ENCODE measurements at places on chromosomes 2 and 18. TPM values are rescaled to one million over a fixed set of nuclear protein-coding genes. Genes with fewer than 3 reads are reported as not detected.

DNA sequence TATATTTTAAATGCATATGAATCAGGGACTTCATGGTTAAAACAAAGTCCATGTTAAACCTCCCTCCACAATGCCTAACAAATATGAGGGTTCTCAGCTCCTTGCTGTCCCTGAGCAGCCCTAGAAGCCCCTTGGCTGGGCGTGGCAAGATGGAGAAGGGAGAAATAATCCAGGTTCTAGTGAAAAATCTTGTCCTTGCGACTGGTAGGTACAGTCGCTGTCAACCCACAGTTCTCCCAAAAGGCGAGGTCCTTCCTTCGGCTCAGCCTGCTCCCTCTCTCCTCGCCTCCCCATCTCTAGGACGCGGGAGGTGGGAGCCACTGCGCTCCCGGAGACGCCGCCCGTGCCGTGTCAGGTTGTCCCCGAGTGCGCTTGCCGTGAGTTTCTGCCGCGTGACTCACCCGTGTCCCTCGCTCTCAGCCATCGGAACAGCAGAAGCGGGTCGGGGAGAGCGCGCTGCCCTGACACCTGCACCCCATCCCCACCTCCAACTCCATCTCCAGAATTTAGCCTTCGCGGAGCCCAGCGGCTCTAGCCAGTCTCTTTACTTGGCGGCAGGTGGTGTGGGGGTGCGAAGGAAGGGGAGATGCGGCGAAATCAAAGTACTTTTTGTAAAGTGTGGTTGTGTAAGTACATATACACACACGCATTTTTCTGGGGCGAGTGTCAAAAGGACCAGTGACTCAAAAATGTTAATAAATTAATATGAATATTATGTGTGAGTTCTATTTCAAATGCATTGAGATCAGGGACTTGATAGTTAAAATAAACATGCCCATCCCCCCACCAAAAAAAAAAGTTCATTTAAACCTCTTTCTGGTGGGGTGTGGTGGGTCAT lies 65.1 kb upstream of the TMEM17 start:
- H3K4me1 ChIP-seq = no peaks in the 10 kb centered on the region
- H3K4me3 ChIP-seq = no peak overlapping the region
- no peak for DNase-seq
- H3K27me3 ChIP-seq = peaks cover 6% of the 10 kb centered on the region
- H3K27ac ChIP-seq = no peak overlapping the region
- no peaks in the 10 kb centered on the region for H3K36me3 ChIP-seq

DNA sequence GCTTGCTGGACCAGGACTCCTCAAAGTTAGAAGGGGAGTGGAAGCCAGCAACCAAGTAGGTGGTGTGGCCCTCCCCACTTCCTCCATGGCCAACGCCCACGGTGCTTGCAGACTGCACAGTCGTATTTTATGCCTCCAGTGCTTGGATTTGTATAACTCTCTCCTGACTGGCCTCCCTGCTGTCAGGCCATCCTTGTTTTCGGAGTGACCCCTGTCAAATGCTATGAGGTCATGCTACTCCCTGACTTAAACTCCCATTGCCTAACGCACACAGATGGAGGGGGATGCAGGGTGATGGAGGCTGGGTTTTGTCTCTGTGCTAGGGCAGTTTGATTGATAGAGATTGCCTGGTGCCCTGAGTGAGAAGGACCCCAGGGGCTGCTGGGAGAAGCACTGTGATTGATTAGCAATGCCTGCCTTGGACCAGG lies 36.1 kb downstream of the GLI2 start:
- DNase-seq = no peak
- H3K36me3 ChIP-seq = no peaks in the 10 kb centered on the region
- H3K27me3 ChIP-seq = no peaks in the 10 kb centered on the region

- DNase-seq = no peak
- H3K36me3 ChIP-seq = no peaks in the 10 kb centered on the region
- no peak overlapping the region for H3K27ac ChIP-seq
- no peaks in the 10 kb centered on the region for H3K4me1 ChIP-seq
- no peak overlapping the region for H3K4me3 ChIP-seq
Observed at GRCh38 chr2:113060396-113060795, 1.4 kb downstream of the IL36RN start.

- H3K36me3 ChIP-seq = no peaks in the 10 kb centered on the region
- peak overlapping the region; percentile 74 for H3K27ac ChIP-seq
- peak overlapping the region; percentile 98 for H3K4me3 ChIP-seq
- DNase-seq = no peak
- H3K27me3 ChIP-seq = no peaks in the 10 kb centered on the region
Observed at GRCh38 chr2:54559593-54560145, 103.5 kb downstream of the SPTBN1 start.

DNA sequence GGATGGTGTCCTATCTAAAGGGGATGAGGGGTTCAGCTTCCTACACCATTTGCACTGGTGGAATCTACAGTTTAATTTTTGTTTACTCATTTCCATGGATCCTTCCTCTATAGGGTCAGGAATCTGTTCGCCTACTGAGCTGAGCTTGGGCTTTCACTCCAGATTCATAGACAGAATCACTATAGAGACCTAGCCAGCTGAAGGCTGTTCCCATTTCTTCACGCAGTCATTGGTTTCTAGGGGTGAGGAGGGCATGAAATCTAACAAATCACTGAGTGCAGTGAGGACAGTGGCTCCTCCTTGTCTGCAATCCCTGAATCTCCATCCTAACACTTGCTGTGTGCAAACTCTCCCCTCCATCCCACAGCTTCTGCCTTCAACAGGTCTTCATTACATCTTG lies 578.5 kb downstream of the TSN start:
- H3K27ac ChIP-seq = no peak overlapping the region
- no peaks in the 10 kb centered on the region for H3K27me3 ChIP-seq
- no peaks in the 10 kb centered on the region for H3K36me3 ChIP-seq
- no peak overlapping the region for H3K4me3 ChIP-seq
- no peaks in the 10 kb centered on the region for H3K4me1 ChIP-seq

DNA sequence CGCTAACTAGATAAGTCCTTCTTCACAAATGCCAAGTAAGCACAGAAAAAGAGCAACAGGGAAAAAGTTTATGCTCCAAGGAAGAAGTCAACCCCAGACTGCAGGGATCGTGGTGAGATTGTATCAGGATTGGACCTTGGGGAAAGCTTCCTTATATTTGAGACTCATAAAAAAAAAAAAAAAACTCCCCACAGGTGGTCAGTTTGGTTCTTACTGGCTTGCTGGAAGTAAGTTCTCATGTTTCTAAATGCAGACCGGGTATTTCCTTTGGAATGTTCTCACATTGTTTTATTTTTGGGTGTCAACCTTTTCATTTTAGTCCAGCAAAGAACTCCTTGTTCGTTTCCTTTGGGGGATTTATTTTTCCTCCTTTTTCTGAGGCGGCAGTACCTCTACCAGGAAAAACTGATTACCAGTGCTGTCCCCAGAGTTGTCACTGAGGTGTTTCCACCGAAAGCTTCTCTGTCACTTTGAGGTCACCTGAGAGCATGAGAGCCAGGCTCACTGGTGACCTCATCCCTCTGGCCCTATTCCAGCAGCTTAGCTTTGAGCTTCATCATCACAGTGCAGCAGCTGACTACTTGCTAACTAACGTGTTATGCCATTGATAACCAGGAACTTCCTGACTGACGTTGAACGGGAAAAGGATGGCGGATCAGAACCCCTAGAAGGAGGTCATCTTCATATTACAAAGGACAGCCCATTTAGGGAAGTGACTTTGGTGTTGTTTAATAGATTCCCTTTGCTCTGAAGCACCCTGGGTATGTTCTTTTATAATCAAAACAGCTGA lies 16.8 kb upstream of the ATP8B1 start:
- no peak for DNase-seq
- no peaks in the 10 kb centered on the region for H3K36me3 ChIP-seq
- peak overlapping the region; percentile 72 for H3K27ac ChIP-seq
- no peak overlapping the region for H3K4me3 ChIP-seq
- no peaks in the 10 kb centered on the region for H3K4me1 ChIP-seq

INPP5D gene
- 49.3 TPM for total RNA-seq

DNA sequence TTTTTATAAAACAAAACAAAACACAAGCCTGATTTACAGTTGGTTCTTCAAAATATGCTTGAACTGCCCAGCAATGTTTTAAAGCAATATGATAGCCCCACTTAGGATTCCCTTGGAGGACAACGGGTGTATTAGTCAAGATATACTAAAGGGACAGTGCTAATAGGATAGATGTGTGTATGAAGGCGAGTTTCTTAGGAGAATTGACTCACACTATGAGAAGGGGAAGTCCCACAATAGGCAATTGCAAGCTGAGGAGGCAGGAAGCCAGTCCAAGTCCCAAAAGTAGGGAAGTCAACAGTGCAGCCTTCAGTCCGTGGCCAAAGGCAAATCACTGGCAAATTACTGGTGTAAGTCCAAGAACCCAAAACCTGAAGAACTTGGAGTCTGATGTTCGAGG lies 167.9 kb downstream of the CBLN2 start:
- H3K4me3 ChIP-seq = no peak overlapping the region
- H3K27me3 ChIP-seq = no peaks in the 10 kb centered on the region
- no peaks in the 10 kb centered on the region for H3K36me3 ChIP-seq
- H3K4me1 ChIP-seq = no peaks in the 10 kb centered on the region

DNA sequence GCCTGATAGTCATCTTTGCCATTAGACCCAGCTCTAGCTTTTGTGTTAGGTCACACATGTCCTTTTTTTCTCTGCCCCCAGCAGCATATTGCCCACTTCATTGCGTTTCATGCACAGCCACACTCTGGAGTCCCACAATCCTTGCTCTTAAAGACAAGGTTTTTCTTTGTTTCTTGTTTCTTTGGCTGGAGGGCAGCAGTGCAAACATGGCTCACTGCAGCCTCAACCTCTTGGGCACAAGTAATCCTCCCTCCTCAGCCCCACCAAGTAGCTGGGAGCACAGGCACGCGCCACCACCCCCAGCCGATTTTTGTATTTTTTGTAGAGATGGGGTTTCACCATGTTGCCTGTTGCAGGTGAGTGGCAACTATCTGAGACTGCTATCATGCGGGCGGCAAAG lies 16.9 kb upstream of the PAPOLG start:
- H3K4me1 ChIP-seq = no peaks in the 10 kb centered on the region
- no peak for DNase-seq
- H3K27me3 ChIP-seq = peaks cover 7% of the 10 kb centered on the region
- no peak overlapping the region for H3K4me3 ChIP-seq
- H3K27ac ChIP-seq = no peak overlapping the region

GRCh38 chr2:212441141-212441540 lies 97.5 kb downstream of the ERBB4 start:
- H3K27ac ChIP-seq = no peak overlapping the region
- no peaks in the 10 kb centered on the region for H3K36me3 ChIP-seq
- no peak for DNase-seq
- H3K27me3 ChIP-seq = no peaks in the 10 kb centered on the region
- no peaks in the 10 kb centered on the region for H3K4me1 ChIP-seq
- H3K4me3 ChIP-seq = no peak overlapping the region

GRCh38 chr2:165610591-165611029 lies 141.1 kb downstream of the CSRNP3 start:
- no peak for DNase-seq
- H3K4me3 ChIP-seq = no peak overlapping the region
- no peak overlapping the region for H3K27ac ChIP-seq
- no peaks in the 10 kb centered on the region for H3K27me3 ChIP-seq
